ENCODE measurements at places on chromosomes 11 and 22. TPM values are rescaled to one million over a fixed set of nuclear protein-coding genes. Genes with fewer than 3 reads are reported as not detected.

Gene TEAD1
- 102 TPM for total RNA-seq

Gene TSPAN32
- total RNA-seq: 2.5 TPM

Gene PTGDR2
- 0.41 TPM for total RNA-seq

Gene OR51I1
- total RNA-seq: not detected

Gene CABP4
- 16.2 TPM for total RNA-seq

Gene TIMP3
- total RNA-seq: not detected

Gene ZNF214
- 2.5 TPM for total RNA-seq

Gene ZC3H12C
- 0.55 TPM for total RNA-seq

Gene MS4A1
- not detected for total RNA-seq

Gene NXPE2
- total RNA-seq: not detected

Gene ASPHD2
- 0.20 TPM for total RNA-seq

Gene OR9Q2
- not detected for total RNA-seq

Gene TBX1
- not detected for total RNA-seq

Gene OR52H1
- not detected for total RNA-seq

Gene ZNF195
- 50.8 TPM for total RNA-seq

Gene PRCP
- total RNA-seq: 7.0 TPM

Gene SPDYC
- total RNA-seq: not detected

Gene SLC22A6
- not detected for total RNA-seq

Gene AIFM3
- total RNA-seq: 30.9 TPM

Gene OR10A2
- not detected for total RNA-seq

Gene FADS3
- total RNA-seq: 42.2 TPM

Gene PRG3
- total RNA-seq: not detected

Gene OR51B5
- total RNA-seq: not detected

Gene OR8D4
- not detected for total RNA-seq

Gene MMP12
- not detected for total RNA-seq

Gene CSNK2A3
- 0.51 TPM for total RNA-seq

Gene LMO2
- total RNA-seq: 0.05 TPM

Gene TMPRSS5
- 1.6 TPM for total RNA-seq

Gene KLHDC7B
- total RNA-seq: not detected

Gene EXPH5
- 10.6 TPM for total RNA-seq

Gene EIF4G2
- 514 TPM for total RNA-seq

Gene UPK3A
- 6.0 TPM for total RNA-seq

All from HT-29 (cell line).